Activated T-helper 1 cell treated with Interleukin-2 at 50 U/mL for 16 hours (primary cell): ENCODE measurements at places on chromosomes 11 and 22.

DNA sequence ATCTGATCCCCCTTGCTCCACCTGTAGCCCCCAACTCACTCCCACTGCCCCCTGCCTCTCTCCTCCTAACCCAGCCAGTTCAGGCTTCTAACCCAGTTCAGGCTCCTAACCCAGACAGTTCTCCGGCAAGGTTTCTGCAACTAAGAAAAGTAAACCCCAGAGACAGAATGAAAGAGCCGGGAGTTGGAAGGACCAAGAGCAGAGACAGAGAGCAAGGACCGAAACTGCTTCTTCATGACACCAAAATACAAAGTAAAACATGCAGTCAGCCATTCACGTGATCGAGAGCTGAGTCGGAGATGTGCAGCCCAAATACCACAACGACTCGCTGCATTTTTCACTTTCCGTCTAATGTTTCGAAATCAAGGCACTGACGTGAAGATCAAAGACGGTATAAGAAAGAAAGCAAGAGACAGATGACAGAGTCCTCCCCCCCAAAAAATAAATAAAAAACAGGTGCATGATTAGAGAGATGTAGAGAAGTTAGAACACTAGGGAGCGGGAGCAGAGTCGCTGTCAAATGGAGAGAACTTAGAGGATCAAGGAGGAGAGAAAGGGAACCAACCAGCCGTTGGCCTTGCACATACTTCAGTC, 884 bp downstream of the IL10RA start:
- DNase-seq: peak; percentile 24

DNA sequence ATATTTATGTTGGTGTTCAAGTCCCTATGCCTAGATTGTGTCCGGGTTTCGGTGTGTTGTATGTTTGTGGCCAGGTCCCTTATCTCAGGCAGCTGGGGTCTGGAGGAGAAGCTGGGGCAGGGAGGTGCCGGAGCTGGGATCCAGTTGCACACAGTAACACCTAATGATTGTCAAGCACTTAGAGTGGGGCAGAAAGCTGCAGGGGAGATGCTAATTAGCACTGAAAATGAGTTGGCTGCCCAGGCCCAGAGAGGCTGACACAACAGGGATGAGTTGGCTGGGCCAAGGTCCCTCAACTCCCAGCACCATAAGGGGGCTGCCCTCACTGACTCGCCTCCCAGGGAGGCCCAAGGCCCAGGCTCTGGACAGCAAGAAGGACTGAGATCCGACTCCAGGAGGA, 12.2 kb downstream of the PDE2A start:
- no peak for DNase-seq

GRCh38 chr11:113339929-113340589, 25.7 kb downstream of the TTC12 start:
- DNase-seq: no peak

- DNase-seq: no peak
Observed at GRCh38 chr11:114296605-114297372, 590 bp downstream of the NNMT start.
